ENCODE measurements at places on chromosomes 1 and 21.

DNA sequence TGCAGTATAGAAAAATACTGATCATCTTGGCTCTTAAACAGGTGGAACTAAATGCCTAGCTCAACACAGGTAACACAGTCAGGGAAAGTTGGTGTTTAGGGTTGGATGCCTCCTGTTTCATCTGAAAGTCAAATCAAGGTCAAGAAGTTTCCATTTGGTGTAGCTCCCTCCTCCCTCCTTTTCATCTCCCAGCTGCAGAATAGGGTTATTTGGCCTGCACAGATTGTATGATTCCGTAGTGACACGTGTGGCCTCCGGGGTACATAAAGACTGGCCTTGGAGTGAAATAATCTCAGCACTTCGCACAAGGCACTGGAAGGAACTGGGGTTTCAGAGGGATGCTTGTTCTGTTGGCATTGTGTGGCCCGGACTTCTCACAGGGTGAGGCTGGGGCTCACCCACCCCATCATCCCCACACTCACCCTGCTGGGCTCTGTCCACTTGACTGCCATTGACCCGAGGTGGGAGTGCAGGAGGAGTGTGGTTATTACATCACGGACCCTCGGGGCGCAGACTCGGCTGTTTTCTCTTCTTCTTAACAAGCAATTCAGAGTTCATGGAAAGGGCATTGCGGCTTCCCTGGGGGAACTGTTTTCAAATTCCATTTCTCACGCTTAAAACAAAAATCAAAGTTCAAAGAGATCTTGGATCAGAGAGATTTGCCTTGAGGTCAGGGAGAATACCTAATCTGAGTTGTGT, 18.4 kb downstream of the IGSF5 start:
- no peak for DNase-seq

GRCh38 chr1:215018555-215018954, 64.0 kb upstream of the KCNK2 start:
- no peak for DNase-seq

DNA sequence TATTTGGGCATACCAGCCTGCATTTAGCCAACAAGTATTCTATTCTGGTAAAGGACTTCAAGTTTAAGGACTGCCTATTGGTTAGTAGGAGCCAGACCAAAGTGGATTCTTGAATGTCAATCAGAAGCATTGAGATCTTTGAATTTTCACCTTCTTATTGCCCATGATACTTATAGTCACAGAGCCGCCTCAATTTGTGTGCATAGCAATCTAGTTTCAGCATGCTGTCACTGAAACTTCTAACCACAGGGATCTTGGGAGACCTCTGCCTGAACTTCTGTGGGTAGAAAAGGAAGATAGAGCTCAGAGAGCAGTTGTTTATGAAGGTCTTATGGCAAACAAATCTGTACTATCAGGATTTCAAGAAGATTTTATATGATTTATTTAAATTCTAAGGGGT, 501.4 kb upstream of the USP24 start:
- DNase-seq, result no peak

GRCh38 chr1:12324423-12324822, 94.6 kb downstream of the VPS13D start:
- no peak for DNase-seq

DNA sequence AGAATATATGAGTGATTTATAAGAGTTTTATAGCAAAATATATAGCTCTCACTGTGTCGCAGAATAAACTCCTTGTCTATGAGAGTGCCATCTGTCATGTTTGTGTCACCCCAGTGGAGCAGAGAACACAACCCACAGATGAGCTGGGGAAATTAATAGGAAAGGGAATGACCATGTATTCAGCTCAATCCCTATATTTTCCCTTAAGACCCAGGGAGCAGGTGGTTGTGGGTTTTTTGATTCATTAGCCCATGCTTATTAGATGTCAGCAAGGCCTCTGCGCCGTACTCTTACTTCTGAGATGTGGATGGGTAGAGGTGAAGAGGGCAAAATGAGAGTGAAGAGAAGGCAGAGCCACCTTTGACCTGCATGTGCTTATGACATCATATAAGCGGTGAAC, 4.1 kb upstream of the GREM2 start:
- DNase-seq, result no peak

- no peak for DNase-seq
These were observed 67.8 kb downstream of the RNF220 start for GRCh38 chr1:44472620-44473525.

GRCh38 chr21:34029743-34030528, 43.4 kb upstream of the MRPS6 start:
- peak; percentile 13 for DNase-seq

DNA sequence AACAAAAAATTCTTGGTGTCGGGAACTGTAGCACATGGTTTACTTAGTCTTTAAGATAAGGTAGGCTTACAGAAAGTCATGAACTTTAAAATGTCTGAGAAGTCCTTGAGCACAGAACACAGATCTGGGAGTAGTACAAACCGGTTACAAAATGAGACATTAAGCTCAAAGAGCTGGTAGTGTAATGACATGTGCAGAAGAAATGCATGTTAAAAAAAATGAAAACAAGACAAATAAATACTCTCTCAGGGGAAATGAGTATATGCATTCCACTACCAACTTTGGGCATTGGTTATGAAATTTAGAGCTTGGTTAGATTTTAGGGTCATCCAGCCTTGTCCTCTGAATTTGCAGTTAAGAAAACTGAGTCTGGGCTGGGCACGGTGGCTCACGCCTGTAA, 91.5 kb upstream of the F3 start:
- no peak for DNase-seq

DNA sequence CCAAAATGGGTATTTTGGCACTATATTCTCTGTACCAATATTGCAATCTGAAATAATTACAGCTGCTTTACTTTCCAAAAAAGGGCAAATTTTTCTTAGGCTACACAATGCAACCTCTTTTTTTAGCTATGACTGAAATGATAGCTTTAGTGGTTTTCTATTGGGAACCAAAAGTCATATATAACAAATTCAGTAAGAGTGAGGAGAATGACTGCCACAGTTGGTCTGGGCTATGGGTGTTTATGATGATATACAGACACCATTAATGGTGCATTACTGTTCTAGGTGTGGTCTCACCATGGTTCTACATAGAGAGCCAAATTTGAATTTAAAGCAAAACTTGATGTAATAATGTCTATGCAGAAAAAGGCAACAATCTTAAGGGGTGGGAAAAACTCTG, 72.3 kb upstream of the PTBP2 start:
- DNase-seq, result no peak

- no peak for DNase-seq
These were observed 93.5 kb downstream of the PRKAB2 start for GRCh38 chr1:147078606-147079399.

GRCh38 chr1:90154711-90155110, 159.8 kb downstream of the ZNF326 start:
- no peak for DNase-seq

GRCh38 chr21:41903559-41904351, 24.6 kb upstream of the PRDM15 start:
- no peak for DNase-seq

GRCh38 chr1:25715888-25716287, 84.1 kb upstream of the SELENON start:
- DNase-seq, result no peak

DNA sequence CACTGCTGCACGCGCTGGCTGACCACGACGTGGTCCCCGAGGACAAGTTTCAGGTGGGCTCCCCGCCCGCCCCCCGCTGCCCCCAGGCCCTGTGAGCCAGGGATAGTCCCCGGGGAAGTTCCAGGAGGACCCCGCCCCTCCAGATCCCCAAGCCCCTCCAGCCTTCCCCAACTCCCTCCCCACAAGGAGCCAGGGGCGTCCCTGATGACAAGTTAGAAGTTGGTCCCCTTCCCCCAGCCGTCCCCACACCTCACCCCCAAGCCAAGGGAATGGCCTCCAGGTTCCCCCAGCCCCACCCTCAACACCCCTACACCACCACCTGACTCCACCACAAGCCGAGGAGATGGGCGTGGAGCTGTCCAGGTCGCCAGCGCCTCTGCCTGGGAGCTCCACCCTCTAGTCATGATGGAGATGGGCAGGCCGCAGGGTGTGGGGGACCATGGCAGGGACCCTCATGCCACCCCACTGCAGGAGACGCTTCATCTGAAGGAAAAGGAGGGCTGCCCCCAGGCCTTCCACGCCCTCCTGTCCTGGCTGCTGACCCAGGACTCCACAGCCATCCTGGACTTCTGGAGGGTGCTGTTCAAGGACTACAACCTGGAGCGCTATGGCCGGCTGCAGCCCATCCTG, 525 bp downstream of the AIRE start:
- no peak for DNase-seq
